HS-5 (cell line): ENCODE measurements at places on chromosomes 3 and 15.

DNA sequence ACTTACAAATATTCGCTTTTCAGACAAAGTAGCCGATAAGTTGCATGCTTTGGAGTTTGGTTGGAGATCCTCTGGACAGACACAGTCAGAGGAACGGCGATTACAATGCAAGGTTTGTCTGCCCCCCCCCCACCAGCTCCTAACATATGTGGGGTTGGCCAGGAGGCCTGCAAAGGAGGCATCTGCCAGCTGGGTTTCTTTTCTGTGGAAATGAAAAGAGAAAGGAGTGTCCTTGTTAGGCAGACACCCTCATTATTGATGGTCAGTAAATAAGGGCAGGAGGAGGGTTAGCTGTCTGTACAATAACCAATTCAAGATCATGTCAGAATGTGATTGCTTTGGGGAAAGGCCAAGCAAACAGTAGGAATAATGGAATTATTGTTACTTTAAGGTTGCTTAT lies 49.1 kb downstream of the TLNRD1 start:
- DNase-seq, result no peak

DNA sequence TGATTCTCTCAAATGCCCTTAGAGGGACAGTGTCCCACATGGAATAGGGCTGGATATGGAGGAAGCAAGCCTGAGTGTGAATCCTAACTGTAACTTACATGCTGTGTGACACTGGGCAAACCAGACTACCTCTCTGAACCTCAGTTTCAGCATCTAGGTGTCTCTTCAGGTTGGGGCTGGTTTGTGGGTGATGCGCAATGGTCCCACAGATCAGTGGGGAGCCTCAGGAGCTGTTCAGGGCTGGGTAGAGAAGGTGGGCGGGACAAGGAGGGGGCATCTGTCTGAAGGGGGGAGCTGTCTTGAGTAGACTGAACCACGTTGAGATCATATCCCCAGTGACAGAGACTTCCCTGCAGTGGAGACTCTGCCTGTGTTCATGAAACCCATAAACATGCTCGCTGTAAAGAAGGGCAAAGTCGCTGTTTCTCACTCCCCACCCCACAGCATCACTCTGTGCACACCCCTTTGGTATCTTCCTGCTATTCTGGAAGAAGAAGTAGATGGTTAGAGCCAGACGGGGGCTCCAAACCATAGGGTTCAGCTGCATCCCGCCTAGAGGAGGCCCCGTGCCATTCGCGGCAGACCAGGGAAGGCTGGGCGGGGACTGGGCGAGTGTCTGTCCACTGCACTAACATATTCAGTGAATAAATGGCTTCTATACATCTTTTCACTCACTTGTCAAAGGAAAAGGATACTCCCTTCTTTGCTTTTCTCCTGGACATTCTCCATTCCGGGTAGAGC lies 28.4 kb downstream of the SRPRB start:
- DNase-seq, result no peak

DNA sequence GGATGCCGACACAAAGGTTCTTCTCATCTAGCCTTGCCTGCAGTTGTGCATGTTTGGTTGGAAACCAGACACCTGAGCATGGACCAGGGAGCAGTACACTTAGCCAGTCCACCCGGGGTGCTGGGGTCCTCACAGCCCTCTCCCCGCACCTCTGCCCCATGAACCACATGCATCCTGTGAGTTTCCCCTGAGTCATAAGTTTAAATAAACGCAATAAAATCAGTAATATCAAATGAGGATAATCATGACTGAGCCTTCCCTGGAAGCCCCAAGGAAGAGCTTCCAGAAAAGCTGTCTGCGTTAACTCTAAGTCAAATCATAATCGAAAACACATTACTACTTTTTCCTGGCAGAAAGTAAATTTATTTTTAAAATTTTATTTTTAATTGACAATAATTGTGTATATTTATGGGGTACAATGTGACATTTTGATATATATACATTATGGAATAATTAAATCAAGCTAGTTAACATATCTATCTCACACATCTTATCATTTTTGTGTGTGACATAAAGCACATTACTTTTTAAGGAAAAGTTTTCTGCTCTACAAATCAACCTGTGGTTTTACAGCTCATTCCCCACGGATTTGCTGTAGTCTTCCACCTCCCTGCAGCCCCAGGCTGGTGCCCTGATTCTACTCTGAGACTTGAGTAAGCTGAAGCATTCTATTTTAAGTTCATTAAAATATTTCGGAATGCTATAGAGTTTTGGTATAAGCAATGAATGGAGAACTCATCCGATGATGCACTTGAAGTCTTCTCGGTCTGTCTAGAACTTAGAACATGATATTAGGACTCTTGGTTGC lies 166.0 kb upstream of the EIF1B start:
- DNase-seq, result no peak

GRCh38 chr15:54307252-54307902 lies 329.1 kb downstream of the UNC13C start:
- DNase-seq, result no peak

DNA sequence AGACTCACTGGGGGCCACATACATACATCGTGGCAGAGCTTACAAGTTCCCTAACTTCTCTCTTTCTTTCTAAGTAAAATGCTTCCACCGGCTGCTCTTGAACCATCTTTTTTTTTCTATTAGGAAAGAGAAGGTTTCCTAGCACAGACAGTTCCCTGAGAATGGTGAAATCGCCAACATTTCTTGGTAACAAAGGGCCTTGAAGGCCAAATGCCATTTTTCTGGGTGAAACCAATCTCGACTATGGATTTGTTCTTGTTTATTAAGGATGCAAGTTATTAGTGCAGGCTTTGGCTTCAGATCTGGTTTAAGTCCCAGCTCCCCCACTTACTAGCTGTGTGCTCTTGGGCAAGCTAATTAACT lies 3.0 kb downstream of the LMCD1 start:
- no peak for DNase-seq

DNA sequence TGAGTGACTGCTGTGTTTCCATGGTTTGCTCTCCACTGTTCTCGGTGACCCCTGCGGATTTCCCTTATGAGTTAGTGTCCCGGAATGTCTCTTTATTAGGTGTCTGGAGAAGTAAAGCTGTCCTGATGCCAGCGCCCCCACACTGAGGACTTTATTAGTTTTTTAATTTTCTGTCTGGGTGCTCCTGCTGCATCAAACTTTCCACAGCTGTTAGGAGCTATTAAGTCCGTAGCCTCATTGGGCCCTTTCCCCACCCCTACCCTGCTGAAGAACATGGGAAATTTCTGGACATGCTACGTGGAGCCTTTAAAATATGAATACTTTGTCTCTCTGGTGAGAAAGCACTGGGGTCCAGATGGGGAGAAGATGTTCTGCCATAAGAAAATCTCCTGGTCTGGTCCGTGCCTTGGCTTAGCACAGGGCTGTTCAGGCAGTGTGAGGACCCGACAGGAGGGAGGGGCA lies 161.7 kb upstream of the HES1 start:
- no peak for DNase-seq

- DNase-seq, result no peak
These were observed 317 bp downstream of the ROBO2 start for GRCh38 chr3:77040216-77040615.

DNA sequence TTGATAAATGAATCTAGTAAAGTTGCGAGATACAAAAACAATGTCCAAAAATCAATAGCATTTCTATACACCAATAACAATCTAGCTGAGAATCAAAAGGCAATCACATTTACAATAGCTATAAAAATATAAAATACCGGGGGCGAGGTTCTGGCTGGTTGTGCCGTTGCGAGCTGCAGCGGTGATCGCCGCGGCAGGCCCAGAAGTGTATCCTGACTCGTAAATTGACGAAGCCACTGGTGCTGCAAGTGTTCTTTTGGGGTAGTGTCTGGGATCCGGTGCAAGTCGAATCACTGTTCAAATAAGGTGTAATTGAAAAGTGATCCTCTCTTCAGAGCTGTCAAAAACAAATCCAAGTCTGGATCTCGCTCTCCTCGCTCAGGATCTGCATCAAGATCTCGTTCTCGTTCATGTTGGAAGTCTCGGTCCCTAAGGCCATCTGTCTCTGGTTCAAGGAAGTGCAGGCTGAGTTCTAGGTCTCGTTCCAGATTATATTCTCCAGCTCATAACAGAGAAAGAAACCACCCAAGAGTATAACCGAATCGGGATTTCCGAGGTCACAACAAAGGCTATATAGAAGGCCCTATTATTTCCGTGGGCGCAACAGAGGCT lies 80.1 kb upstream of the STT3B start:
- no peak for DNase-seq

DNA sequence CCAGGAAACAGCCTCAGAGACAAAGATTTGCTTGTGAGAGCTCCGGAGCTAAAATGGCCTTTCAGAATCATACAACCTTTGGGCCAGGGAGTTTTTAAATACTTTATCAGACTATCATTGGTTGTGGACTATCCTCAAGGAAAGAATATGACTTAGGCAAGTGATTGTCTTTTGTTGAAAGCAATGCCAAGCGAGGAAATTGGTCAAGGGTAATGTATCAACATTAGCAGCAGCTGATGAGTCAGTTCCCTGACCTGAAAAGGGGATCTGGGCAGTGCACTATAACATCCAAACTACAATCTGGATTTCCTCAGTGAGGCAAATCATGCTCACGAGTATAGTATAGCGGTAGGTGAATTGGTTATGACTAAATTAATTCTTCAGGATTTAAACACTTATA lies 303.6 kb downstream of the LSAMP start:
- no peak for DNase-seq

- no peak for DNase-seq
These were observed 497.0 kb upstream of the CCDC54 start for GRCh38 chr3:106880206-106880605.

DNA sequence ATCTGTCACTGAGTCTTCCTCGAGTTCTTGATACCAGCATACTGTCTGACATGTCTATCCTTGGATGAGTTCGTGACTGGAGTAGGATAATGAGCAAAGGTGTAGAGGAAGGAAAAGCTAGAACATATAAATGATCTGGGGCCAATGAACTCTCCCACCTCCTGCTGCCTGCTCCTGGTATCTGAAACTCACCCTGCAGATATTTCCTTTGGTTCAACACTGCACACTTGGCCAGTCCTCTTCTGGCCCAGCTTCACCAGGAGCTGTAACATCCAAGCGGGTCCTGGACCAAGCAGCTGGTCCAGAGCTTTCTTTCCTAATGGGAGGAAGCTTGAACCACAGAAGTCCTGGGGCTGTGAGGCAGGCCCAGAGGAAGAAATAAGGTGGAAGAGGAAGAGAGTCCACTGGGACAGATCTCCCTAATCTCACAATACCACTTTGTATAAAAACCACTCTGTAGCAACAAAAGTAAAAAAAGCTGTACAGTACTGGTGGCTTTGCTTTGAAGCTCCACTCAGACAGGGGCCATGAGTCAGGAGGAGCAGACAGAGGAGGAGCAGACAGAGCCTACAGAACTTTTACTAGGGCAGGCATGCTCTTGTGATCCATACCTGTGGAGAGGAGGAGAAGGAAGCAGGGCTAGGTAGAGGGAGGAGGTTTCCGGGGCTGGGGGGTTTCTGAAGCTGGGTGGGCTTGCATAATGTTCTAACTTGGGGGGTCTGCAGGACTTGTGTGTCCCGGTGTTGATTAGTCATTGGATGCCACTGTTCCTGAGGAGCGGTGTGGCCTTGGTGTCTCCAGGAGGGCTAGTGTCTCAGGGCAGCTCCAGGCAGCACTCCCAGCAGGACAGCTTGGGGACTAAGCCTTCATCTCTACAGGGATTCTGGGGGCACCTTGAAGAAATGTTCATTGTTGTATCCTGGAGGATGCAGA lies 166.9 kb downstream of the ABHD5 start:
- DNase-seq, result no peak

- DNase-seq, result no peak
These were observed at the start of gene CTXN2 for GRCh38 chr15:48191574-48192225. Gene CTXN2 (plus strand): TSS chr15:48191665. CDS start chr15:48201301, 9,636 bp downstream.

- no peak for DNase-seq
These were observed 31.5 kb upstream of the FAM107A start for GRCh38 chr3:58608648-58609047.

DNA sequence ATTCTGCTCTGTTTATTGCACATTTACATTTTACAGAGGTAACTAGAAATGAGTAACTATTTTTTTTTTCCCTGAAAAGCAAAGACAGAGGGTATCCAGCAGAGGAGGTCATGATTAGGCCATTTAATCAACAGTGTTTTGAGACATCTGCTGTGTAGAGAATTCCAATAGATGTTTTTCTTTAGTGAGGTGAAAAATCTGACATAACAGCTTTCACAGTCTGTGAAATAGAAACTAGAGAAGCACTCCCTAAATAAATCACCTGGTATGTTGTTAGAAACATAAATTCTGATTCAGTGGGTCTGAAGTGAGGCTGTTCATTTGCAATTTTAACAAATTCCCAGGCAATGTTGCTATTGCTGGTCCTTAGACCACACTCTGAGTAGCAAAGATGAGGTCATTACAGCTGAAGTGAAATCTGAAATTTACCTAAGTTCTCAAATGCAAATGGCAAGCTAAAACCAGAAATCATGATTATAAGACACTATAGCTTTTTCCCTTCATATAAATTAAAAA lies 329.2 kb upstream of the LRRC3B start:
- DNase-seq, result no peak

- no peak for DNase-seq
These were observed 8.5 kb downstream of the TBC1D2B start for GRCh38 chr15:78069052-78069414.

DNA sequence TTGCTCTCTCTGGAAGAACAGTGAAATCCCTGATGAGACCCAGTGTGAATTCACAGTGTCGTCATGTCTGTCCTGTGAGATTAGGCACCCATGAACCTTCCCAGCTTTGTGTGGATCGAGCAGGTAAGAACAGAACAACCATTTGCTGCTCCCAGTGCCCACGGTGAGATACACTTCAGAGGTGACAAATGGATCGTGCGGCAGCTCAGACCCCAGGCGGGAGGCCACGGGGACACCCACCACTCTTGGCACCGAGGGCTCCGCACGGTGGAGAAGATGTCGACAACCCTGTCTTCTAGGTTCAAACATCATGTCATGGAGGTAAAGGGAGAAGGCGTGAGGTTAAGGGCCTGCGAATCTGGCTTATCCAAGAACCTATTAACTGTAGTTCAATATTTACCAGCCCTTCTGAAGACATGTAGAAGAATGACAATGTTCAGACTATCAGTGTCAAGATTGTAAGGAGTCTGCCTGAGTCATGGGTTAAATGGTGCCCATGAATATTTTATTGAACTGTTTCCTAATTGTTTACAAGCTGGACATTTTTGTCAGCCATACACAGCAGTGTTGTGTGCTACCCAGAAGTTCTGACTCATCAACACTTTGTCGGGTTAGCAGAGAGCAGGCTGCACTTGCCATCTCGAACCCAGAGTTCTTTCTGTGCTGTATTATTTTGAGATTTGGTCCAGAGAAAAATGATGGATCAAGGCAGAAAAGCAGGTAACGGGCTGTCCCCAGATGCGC lies 15.5 kb upstream of the PCSK6 start:
- no peak for DNase-seq

DNA sequence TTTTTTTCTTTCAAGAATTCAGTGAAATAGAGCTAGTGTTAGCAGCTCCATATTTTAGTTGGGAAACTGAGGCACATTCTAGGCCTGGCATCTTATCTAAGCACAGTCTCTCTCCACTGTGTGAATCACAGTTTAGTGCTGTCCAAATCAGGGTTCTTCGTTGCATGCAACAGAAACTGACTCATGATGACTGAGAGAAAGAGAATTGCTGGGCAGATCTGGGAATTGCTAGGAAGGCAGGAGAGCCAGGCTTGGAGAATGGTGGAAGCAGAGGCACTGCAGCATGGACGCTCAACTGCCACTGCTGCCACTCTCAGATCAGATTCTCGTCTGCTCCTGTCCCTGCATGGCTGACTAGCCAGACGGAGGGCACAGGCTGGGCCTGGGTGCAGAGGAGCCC lies 40.7 kb upstream of the CHST2 start:
- DNase-seq, result peak; percentile 15

GRCh38 chr3:71600646-71601288 lies 17.2 kb upstream of the FOXP1 start:
- no peak for DNase-seq
